ENCODE measurements at places on chromosomes 5 and 9.

GRCh38 chr5:71778678-71779276 is 59.7 kb downstream of the CARTPT start:
- DNase-seq: peak; percentile 67

GRCh38 chr5:50667023-50667652 is 701 bp downstream of the PARP8 start:
- DNase-seq: peak; percentile 89

GRCh38 chr5:45399041-45399440 is 297.1 kb downstream of the HCN1 start:
- DNase-seq: peak; percentile 63

DNA sequence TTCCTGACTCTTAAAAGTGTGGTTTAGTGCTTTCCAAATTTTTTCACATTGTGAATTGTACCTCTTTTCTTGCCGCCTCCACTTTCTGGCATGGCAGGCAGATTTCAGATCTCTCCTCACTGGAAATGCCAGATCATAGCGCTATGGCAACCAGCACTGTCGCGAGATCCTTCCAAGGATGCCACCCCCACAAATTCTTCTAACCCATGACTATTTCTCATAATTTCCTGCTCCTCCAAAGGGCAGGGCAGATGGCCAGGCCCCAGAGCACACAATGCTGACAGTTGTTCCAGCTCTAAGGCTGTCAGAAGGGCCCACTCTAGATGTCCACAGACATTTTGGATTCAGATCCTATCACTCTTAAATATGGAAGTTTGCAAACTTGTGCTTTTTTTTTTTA is 446.2 kb upstream of the RIOK2 start:
- no peak for DNase-seq

GRCh38 chr5:133930061-133930812 is 38.2 kb downstream of the C5orf15 start:
- no peak for DNase-seq

DNA sequence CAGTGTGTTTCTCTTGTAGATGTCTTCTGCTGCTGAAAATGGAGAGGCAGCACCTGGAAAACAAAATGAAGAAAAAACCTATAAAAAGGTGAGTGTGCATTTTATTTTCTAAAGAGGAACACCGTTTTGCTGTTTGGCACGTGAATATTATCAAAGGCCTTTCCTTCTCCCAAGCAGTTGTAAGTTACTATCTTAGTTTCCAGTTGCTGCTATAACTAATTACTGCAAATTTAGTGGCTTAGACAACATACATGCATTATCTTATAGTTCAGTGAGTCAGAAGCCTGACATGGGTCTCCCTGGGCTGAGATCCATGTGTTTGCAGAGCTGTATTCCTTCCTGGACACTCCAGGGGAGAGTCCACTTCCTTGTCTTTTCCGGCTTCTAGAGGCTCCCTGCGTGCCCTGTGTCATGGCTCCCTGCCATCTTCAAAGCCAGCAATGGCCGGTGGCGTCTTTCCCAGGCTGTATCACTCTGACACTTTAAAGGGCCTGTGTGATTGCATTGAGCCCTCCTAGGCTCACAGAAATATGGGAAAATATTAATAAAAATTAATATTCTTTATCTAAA is 117.6 kb downstream of the PIP5K1B start:
- no peak for DNase-seq

DNA sequence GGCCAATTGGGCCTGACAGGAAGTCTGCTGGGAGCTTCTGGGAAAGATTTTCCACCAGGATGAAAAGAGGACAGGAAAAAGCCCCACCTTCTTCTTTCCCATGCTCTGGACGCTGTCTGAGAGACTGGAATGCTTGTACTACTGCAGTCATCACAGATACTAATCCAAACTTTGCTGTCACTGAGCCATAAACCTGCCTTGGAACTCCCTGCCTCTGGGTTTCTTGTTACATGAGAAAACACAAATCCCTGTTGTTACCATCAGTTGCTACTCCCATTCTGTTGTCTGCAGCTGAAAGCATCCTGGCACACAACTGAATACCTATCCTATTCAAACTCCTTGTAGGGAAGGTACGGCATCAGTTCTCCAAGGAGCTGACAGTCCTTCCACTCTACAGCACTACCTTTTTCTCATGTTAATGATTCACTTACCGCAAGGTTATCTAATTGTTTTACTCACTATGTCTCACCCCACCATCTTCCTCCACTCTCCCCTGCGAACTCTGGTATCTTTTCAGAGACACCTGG is 167.5 kb downstream of the CDK5RAP2 start:
- DNase-seq: peak; percentile 51

GRCh38 chr5:123429221-123429954 is 6.2 kb upstream of the CEP120 start:
- no peak for DNase-seq

GRCh38 chr9:89377411-89377810 is 59.1 kb downstream of the SECISBP2 start:
- DNase-seq: no peak

- no peak for DNase-seq
Measured at GRCh38 chr9:20361656-20362570, 260.4 kb downstream of the MLLT3 start.

- DNase-seq: peak; percentile 92
Measured at GRCh38 chr9:89428901-89429890, 68.7 kb downstream of the SEMA4D start.

- no peak for DNase-seq
Measured at GRCh38 chr9:6708732-6709131, 49.0 kb upstream of the KDM4C start.

- DNase-seq: no peak
Measured at GRCh38 chr9:77392328-77392727, 215.0 kb downstream of the VPS13A start.
